ENCODE measurements at places on chromosomes 1 and 21. TPM values are rescaled to one million over a fixed set of nuclear protein-coding genes. Genes with fewer than 3 reads are reported as not detected.

The HTR6 gene
- total RNA-seq: not detected

The KPRP gene
- not detected for total RNA-seq

DNA sequence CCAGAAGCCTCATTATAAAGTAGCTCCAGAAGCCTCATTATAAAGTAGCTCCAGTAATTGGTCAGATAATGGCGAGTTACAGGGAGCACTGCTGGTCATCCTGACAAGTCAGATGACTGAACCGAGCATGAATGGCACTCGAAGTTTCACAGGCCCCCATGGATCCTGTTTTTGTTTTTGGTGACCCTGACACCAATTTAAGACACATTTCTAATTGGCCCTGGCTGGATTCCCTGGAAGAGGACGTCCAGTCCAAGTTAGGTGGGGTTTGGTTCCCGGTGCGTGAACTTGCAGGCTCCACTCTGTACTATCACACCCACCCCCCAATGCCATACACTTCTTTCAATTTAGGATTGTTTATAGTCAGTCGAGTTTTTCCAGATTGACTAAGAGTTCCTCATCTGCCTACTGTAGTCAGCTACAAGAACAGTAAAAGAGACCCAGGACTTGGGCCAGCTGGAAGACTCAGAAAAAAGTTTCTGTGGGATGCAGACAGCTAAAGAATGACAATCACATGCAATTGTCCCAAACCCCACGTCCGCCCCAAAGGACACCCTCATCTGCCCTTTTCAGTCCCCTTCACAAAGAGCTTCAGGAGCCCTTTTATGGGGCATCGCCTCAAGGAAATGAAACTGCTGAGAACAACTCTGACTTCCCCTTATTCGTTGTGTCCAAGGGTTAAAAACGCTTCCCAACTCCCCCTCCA, 2.7 kb downstream of the DHRS3 start:
- no peaks in the 10 kb centered on the region for H3K27me3 ChIP-seq
- peak overlapping the region; percentile 96 for H3K27ac ChIP-seq
- H3K36me3 ChIP-seq: peaks cover 6% of the 10 kb centered on the region
- H3K4me1 ChIP-seq: peaks cover 20% of the 10 kb centered on the region

GRCh38 chr1:58568271-58568860, 8.7 kb downstream of the TACSTD2 start:
- H3K27ac ChIP-seq: no peak overlapping the region
- H3K4me1 ChIP-seq: no peaks in the 10 kb centered on the region
- no peaks in the 10 kb centered on the region for H3K27me3 ChIP-seq
- no peak overlapping the region for H3K4me3 ChIP-seq
- DNase-seq: no peak

DNA sequence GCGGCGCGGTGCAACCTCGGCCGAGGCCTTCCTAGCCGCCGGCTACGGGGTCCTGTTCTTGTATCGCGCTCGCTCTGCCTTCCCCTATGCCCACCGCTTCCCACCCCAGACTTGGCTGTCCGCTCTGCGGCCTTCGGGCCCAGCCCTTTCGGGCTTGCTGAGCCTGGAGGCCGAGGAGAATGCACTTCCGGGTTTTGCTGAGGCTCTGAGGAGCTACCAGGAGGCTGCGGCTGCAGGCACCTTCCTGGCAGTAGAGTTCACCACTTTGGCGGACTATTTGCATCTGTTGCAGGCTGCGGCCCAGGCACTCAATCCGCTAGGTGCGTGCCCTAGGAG, 379 bp downstream of the PPCS start:
- peak overlapping the region; percentile 93 for H3K4me3 ChIP-seq
- peak; percentile 55 for DNase-seq
- H3K27ac ChIP-seq: peak overlapping the region; percentile 85
- peaks cover 17% of the 10 kb centered on the region for H3K4me1 ChIP-seq

All from Caco-2 (cell line).